ENCODE measurements at places on chromosomes 3 and 15.
A peak's percentile ranks its signal among the peaks of the same experiment; 100 is the strongest.

GRCh38 chr3:139893963-139894642 lies 40.9 kb upstream of the CLSTN2 start:
- DNase-seq, result no peak

DNA sequence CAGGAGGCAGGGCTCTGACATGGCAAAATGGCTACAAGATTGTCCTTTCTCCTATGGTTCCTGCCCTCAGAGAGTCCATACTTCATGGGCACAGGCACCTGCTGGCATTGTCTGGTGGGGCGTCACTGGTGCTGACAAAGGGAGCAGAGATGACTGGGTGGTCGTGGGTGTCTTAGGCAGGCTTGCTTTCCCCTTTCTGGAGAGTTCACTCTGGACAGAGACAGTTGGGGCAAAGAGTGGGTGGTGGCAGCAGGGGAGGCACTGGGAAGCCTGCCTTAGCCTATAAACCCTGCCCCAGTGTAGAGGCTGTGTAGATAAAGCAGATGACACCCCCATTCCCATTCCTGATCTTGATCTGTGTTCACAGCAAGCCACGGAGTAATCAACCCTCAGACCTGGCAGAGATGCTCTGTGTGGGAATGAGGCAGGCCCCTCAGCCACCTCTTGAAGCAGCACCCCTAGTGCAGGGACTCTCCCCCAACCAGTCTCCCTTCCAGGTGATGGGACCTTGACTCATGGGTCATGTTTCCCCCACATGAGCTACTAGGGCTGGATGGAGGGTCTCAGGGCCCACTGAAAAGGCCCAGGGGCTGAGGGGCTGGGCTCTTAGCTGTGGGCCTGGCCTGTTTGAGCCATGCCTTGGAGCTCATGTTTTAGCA lies 20.7 kb upstream of the DOCK3 start:
- DNase-seq, result no peak

GRCh38 chr3:174862101-174862500 lies 3.0 kb downstream of the NAALADL2 start:
- no peak for DNase-seq

GRCh38 chr3:143971359-143972154 lies at the start of gene DIPK2A:
Gene DIPK2A, plus strand, starts transcription at chr3:143971823. Its CDS starts 510 bp downstream, at chr3:143972333.
- peak; percentile 80 for DNase-seq

DNA sequence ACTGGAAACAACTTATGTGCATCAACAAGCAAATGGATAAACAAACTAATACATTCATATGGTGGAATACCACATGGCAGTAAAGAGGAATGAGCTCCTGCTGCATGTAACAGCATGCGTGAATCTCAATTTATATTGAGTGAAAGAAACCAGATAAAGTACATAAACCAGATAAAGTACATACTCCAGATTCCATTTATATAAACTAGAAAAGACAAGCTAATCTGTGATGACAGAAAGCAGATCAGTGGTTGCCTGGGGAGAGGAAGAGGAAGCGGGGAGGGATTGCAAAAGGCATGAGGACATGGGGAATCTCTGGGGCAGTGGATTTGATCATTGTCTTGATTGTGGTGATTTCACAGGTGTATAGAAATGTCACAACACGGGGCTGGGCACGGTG lies 34.2 kb downstream of the LIMD1 start:
- DNase-seq, result no peak

- peak; percentile 5 for DNase-seq
These were observed 106.6 kb downstream of the LRIG1 start for GRCh38 chr3:66394019-66394752.

- DNase-seq, result no peak
These were observed 498.7 kb upstream of the CBLB start for GRCh38 chr3:106367496-106367895.

DNA sequence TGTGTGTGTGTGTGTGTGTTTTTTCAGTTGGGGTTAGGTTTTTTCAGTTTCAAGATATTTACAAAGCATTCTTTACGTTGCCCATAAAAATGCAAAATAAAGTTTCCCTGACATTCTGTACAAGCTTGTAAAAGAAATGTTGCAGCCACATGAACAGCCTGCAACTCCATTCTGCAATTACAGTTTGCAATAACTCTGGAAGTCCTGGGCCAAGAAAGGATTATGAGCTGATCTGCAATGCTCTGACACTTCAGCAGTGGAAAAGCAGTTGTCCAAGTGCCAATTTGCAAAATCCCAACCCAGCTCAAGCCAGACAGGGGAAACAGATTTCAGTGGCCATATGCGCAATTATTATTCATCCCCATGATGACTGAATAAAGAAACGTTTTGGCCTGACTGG lies 322.1 kb downstream of the MEX3B start:
- DNase-seq, result no peak

DNA sequence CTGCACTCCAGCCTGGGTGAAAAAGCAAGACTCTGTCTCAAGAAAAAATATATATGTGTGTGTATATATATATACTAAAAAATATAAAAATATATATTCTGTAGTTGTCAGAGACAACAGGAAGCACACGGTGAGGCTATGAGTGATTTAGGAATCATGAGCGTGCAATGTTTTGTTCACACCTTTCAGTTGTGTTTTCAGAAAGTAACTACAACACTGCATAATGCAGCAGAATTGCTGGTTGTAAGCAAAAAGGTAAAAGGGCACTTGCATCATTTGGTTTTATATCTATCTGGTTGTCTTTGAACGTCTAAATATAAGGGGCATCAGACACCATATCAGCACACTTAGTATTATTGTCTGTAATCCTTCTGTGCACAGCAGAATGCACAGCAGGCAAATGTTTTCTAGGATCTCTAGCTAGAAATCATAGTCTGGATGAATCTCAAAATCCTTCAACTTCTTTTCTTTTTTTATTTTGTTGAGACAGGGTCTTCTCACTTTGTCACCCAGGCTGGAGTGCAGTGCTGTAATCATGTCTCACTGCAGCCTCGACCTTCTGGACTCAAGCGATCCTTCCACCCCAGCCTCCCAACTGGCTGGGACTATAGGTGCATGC lies 44.8 kb downstream of the CCR3 start:
- no peak for DNase-seq

Measured in stimulated activated CD8-positive, alpha-beta memory T cell treated with anti-CD3 and anti-CD28 coated beads, Interleukin-7, amount 100 ng/mL, for 1 hour (primary cell).